NCI-H446 (cell line): ENCODE measurements at places on chromosomes 7 and 10.
A peak's percentile ranks its signal among the peaks of the same experiment; 100 is the strongest.

GRCh38 chr10:89651916-89652573, 7.0 kb upstream of the PANK1 start:
- no peak for DNase-seq

DNA sequence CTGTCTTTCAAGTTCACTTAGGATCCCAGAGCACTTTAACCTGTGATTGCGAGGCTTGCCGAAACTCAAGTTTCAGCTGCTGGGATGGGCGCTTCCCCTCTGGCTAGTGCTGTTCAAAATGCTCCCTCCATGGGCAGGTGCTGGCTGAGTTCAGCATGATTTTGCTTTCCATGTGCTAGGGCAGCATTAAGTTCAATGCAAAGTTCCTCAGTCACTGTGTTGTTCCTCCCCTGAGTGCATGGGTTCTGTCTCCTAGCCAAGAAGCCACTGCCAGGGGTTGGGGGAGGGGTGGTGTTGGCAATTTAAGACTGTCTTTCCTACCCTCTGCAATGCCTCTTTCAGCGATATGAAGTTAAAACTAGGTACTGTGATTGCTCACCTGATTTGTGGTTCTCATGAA, 56.5 kb upstream of the HELLS start:
- no peak for DNase-seq

DNA sequence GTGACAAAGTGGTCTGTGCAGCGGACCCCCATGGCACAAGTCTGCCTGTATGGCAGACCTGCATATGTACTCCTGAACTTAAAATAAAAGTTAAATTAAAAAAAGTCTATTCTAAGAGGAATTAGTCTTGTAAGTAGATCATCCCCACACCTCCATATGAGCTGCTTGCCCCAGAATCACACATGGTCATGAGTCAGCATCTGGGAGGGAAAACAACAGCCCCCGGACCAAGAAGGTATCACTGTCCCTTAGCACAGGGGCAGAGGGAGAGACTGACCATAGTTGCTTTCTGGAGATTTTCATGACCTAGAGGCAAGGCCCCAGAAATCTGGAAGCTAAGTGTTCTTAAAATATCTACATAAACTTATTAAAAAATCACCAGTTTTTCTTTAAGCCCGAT, 86.6 kb upstream of the PDK4 start:
- no peak for DNase-seq

GRCh38 chr10:83165265-83165664, 974.0 kb upstream of the GHITM start:
- DNase-seq = peak; percentile 22

- no peak for DNase-seq
Measured at GRCh38 chr10:131854579-131855335, 46.1 kb upstream of the PPP2R2D start.

- no peak for DNase-seq
Measured at GRCh38 chr7:5572439-5572838, 148.8 kb upstream of the TNRC18 start.

DNA sequence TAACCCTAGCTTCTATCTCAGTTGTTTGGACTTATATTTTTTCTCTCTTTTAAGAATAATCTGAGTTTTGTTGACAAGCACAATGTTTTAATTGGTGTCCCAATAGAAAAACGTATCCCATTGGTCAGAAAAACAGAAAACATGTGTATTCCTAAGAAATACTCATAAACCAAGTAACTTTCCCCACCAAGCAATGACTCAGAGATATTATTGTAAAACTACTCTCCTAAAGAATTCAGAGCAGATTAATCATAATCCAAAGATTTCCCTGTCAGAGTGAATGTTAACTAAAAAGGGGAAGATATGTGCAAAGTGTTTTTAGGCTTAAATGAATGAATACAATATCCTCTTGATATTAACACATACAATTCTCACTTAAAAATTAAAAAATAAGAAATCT, 29.4 kb upstream of the MBL2 start:
- no peak for DNase-seq

DNA sequence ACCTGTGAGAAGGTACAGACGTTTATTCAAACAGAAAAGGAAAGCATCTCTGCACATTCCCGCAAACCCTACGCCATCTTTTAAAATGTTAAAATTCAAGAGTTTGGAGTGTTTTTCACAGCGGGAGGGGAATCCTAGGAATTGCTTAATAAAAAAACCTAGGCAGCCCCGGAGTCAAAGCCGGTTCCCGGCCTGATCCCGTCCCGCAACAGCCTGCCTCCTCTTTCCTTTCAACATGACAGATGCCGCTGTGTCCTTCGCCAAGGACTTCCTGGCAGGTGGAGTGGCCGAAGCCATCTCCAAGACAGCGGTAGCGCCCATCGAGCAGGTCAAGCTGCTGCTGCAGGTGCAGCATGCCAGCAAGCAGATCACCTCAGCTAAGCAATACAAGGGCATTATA, 123.0 kb upstream of the VSTM2A start:
- DNase-seq = no peak

GRCh38 chr7:3159039-3159438, 115.4 kb upstream of the CARD11 start:
- no peak for DNase-seq

DNA sequence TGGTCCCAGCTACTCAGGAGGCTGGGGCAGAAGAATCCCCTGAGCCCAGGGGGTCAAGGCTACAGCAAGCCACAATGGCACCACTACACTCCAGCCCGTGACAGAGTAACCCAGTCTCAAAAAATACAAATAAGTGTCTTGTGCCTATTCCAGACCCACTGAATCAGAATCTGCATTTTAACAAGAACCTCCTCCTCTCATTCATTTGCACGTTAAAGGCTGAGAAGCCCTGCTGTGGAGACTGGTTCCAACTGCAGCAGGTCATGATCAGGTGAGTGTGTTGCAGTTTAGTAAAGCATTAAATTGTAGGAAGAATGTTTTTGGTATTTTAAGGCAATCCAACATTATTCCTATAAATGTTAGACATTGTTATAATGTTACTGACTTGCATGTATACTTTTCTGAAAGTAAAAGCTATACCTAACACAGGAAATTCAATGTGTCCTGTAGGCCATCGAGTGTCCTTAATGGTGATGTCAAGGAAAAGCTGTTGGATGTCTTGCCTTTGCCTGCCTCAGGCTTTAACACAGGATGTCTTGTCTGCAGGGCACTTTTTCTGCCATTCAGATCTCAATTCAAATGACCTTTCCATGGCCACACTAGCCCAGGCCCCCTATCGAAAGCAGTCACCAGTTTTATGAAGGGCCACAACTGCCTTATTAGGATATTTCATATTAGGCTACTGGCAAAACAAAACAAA, 30.4 kb downstream of the MKRN1 start:
- no peak for DNase-seq

DNA sequence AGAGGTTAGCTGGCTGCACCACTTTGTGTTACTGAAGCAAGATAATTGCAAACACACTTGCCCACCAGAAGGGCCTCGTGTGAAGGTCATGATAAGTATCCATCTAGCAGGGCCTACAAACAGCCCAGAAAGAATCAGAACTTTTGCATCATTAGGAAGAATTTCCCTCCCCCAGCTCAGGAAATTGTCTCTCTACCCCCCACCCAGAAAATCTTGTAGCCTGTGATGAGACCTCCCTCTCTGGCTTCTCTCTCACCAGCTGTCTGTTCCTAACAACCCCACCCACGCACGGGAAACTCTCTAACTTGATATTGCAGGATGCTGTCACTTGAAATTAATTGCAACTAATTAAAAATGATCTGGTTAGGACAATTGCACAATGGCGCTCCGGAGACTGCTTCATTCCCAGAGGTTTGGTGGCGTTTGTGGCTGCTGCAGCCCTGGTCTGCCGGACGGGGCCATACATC, 34.5 kb downstream of the ZNF503 start:
- DNase-seq = no peak

- no peak for DNase-seq
Measured at GRCh38 chr10:12978891-12979290, 22.6 kb downstream of the CCDC3 start.

DNA sequence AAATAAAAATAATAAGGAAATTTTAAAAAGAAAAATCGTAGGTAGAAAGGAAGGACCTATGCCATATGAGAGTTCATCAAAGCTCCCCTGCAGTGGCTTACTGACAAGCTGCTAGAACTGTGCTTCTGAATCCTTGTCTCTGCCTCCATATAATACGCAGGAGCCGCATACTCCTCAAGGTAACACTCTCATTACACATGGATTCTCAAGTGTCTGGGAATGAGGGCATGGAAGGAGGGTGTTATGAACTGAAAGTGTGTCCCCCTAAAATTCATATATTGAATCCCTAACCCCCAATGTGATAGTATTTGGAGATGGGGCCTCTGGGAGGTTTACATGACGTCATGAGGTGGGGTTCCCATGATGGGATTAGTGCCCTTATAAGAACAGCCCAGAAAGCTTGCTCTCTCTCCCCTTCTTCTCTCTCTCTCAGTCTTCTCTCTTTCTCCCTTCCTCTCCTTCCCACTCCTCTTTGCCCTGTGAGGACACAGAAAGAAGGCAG, 35.2 kb downstream of the CREB3L2 start:
- DNase-seq = no peak

DNA sequence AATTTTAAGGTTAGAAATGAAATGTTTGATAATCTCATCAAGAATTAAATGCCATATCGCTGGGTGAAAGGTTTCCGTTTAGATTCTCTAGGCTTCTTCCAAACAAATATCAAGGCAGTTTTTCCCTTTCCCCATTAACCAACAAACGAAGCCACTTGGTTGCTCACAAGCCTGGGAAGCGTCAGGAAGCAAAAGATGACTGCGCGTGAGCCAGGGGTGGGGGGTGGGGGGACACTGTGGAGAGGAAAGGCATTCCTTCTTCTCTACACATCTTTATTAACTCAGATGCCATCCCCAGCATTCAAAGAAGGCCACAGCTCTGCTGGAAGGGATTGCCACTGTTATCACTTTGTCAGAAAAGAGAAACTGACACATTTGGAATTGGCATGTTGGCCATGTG, 207.1 kb downstream of the TRIL start:
- DNase-seq = no peak

- DNase-seq = no peak
Measured at GRCh38 chr7:442457-442856, 77.2 kb downstream of the PDGFA start.

DNA sequence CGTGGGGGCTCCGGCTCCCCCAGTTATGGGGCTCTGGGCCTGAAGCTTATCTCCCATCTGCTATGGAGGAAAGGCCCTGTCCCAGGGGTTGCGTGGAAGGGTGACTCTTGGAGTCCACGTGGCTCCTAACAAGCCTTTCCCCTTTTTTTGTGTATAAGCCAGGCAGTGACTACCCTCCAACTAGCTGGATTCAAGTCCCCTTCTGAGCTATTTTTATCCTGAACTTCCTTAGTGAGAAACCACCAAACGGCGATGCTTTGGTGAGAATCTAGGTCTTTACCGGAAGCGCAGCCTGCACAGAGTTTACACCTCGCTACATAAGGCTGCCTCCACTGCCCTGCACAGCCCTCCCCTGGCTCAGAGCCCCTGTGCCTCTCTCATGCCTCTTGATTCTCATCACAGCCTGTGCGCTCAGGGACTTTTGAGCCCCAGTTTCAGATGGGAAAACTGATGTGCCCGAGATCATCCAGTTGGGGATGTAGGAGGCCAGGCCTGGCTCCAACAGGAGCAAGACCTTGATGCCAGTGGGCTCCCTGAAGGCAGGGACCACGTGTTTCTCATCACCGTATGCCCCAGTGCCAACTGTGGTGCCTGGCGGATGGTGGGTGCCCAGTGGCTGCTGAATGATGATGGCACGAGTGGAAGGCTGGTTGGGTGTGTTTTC, 102.3 kb upstream of the PPIF start:
- DNase-seq = no peak

GRCh38 chr7:47045207-47046051, 536.5 kb downstream of the TNS3 start:
- DNase-seq = no peak

DNA sequence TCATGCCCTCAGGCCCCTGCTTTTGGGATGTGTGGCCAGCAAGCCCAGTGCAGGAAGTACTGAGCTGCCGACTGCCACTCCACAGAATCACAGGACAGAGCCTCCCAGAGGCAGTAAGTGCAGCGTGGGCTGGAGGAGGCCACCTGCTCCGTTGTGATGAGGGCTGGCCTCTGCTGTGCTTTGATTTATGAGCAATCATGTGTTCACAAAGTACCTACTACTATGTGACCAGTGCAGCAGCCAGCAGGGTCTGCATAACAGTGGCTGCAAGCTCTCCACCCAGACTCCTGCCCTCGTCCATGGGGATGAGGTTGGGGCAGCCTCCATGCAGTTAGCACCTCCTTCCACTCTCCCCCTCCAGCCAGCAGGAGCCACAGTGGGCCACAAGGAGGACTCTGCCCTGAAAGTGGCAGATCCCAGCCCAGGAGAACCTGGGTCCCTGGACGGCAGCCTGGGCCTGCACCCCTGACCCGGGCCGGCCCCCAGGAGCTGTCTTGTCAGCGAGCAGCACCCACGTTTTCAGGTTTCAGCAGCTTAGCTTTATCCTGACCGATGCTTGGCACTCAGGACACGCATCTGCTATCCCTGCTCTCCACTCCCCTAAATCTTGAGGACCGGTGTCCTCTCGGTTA, 37.7 kb upstream of the INSIG1 start:
- DNase-seq = no peak

- no peak for DNase-seq
Measured at GRCh38 chr7:140525743-140526142, 46.4 kb upstream of the MKRN1 start.

- no peak for DNase-seq
Measured at GRCh38 chr10:79050896-79051555, 17.7 kb upstream of the ZMIZ1 start.

GRCh38 chr7:41943094-41943577, 240.2 kb upstream of the INHBA start:
- peak; percentile 63 for DNase-seq

DNA sequence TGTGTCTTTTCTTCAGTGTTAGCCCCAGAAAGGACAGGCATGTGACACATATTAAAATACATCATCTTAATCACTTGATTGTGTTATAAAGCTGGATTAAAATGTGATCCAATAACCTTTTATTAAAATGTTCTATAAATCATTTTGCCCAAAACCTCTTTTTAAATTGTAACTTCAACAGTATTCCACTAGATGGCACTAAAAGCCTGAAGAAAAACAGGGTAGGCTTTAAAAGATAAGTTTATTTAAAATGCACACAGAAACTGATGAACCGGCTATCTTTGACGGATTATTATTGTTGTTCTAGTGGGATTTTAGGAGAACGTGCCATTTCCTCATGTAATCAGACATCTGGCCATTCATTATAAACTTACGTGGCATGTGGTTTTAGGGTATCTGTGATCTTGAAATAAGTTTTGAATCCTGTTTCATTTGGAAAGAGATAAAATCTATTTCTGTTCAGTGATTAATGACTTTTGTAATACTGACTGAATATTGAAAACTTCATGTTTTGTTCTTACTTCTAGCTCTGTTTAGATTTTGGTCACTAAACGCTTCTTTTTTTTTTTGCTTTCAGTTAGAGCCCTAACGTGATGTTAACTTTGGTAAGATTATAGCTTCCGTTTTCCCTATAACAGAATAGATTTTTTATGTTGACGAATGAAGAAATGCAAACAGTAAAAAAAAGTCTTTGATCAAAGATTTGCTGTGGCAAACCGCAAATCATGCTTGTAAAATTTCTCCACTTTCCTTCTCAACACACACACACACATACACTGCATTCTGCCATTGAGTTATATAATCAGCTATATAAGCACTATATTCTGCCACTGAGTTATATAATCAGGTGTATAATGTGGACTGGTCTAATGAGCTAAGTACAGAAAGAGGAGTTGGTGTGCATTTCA, 13.6 kb downstream of the VPS50 start:
- DNase-seq = no peak
